ENCODE measurements at places on chromosomes 12 and 14. TPM values are rescaled to one million over a fixed set of nuclear protein-coding genes. Genes with fewer than 3 reads are reported as not detected.

GRCh38 chr12:61694214-61694613 is 566.0 kb upstream of the USP15 start:
- no peak for DNase-seq

- no peak for DNase-seq
These were observed 311.8 kb downstream of the RPAP3 start for GRCh38 chr12:47394070-47394469.

DNA sequence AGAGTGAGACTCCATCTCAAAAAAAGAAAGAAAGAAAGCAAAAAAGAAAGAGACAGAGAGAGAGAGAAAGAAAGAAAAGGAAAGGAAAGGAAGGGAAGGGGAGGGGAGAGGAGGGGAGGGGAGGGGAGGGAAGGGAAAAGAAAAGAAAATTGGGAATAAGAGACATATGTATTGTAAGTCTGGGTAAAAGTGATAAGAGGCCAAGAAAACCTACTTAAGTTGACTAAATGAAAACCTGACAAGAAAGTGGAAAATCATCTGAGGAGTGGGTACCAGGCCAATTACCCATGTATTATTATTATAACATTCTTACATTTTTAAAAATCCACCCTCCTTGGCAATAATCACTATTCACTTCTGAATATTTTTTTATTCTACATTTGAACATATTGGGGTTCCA is 46.0 kb downstream of the JKAMP start:
- DNase-seq = no peak

DNA sequence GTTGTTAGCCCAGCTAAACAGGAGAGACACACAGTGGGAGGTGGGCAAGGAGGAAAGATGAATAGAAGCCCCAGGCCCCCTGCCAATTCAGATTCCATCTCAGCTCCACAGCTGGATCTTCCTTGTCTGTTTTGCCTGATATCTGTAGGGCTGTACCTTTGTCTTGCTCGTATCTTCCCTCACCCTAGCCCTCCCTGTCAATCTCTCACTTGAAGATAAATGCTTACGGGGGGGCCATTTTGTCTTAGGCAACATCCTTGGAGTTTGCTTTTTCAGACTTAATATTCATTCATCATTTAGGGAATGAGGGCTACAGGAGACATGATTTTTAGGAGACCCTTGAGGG is 2.4 kb downstream of the KIF5A start:
- DNase-seq = no peak

DNA sequence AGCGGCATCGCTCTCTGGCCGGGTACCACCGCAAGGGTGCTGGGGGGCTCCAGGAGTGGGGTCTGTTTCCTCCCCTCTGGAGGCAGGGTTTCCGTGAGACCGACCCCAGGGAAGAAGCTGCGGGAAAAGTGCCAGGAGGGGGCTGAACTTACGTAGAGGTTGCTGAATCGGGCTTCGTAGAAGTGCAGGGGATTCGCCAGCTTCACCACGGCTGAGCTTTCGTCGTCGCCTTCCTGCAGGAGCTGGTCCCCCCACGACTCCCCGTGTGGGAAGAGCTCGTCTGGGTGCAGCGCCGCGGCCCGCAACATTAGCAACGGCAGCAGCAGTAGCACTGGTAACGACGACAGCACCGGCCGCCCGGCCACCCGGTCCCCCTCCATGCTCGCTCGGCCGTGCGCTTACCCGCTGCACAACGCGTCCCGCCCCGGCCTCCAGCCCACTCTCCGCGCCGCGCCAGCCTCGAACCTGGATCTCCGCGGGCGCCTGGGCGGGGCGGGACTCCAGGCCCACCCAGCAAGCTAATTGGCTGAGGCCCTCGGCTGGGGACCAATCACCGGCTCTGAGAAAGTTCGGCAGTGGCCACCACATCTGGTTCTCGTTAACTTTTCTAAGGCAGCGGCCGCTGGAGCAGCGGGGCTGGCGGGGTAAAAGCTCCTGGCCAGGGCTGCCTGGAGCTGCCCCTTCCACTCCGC is at the start of gene NID2:
TSS of gene NID2 (minus strand) at position 445 of the 692 bp plus-strand sequence. CDS start at position 380, 65 bp downstream.
- DNase-seq = peak; percentile 62

- DNase-seq = peak; percentile 71
These were observed 752 bp downstream of the PRICKLE1 start for GRCh38 chr12:42588524-42589464.

- no peak for DNase-seq
These were observed 65.1 kb upstream of the KTN1 start for GRCh38 chr14:55514819-55515490.

DNA sequence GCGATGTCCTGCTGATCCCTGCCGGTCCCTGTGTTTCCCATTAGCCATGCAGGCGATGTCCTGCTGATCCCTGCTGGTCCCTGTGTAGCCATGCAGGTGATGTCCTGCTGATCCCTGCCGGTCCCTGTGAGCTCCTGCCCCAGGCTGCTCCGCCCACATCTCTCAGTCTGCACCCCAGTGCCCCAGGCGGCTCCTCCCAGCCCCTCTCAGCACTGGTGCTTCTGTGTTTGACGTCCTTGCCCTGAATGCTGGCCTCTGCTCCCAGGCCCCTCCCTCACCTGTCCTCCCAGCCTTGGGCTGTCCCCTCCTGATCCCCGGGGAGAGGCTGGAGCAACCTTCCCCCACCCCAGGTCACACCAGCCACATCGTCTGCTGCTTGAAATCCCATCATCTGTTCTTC is 41.4 kb upstream of the TEX22 start:
- no peak for DNase-seq

GRCh38 chr12:3170423-3171194 is 93.4 kb downstream of the TSPAN9 start:
- no peak for DNase-seq

GRCh38 chr14:39015964-39016577 is 87.0 kb downstream of the SEC23A start:
- no peak for DNase-seq

DNA sequence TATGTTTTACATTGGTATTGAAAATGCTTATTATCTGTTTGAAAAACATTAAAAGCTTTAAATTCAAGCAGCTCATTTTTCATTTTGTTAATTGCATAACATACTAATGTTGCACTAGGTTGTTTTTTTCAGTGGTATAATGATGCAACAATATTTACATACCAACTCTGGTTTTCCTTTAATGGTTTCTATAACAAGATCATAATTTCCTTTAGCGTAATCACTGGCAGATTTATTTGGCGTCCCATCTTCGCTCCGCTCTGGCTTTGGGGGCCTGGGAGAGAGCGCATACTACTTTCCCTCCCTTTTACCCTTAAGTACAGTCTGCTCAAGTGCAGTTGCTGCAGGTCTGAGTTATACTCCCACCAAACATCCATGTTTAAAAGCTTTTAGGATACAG is 574.1 kb downstream of the PRKD1 start:
- no peak for DNase-seq

- DNase-seq = no peak
These were observed 10.1 kb downstream of the L2HGDH start for GRCh38 chr14:50301914-50302313.

- DNase-seq = no peak
These were observed 29.8 kb downstream of the NCOR2 start for GRCh38 chr12:124537525-124538193.

GRCh38 chr12:116727891-116728290 is 10.0 kb downstream of the SPRING1 start:
- no peak for DNase-seq

GRCh38 chr14:105925615-105926372 is 399.4 kb downstream of the TMEM121 start:
- DNase-seq = no peak

DNA sequence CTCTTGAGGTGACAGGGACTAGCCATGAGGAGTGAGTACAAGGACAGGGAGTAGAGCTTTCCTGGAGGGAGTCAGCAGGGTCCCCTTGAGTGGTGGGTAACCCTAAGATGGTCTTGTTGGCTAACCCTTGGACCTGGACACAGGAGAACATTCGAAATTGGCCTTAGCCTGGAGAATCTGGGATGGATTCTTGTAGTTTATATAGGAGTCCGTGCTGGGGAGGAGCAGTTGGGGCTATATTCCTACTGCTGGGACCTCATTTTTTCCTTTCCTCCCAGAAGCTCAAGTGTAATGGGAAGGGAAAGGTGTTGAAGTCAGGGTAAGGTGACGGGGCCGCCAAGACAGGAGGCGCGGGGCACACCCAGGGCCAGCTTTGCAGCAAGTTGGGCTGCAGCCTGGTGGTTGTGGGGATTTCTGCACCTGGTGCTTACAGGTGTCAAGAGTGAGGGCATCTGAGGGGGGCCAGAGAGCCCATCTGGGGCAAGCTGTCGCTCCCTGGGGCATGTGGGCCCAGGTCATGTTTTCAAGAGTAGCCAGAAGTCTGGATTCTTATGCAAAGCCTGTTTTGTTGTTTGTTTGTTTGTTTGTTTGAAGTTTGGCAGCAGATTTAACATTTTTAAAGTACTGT is 5.1 kb downstream of the BCL7A start:
- no peak for DNase-seq

- DNase-seq = no peak
These were observed 69.8 kb downstream of the ALG10B start for GRCh38 chr12:38386205-38386985.

GRCh38 chr14:101761881-101762529 is 496 bp downstream of the PPP2R5C start:
- DNase-seq = peak; percentile 54

- no peak for DNase-seq
These were observed 25.8 kb upstream of the NCOR2 start for GRCh38 chr12:124593176-124593575.

DNA sequence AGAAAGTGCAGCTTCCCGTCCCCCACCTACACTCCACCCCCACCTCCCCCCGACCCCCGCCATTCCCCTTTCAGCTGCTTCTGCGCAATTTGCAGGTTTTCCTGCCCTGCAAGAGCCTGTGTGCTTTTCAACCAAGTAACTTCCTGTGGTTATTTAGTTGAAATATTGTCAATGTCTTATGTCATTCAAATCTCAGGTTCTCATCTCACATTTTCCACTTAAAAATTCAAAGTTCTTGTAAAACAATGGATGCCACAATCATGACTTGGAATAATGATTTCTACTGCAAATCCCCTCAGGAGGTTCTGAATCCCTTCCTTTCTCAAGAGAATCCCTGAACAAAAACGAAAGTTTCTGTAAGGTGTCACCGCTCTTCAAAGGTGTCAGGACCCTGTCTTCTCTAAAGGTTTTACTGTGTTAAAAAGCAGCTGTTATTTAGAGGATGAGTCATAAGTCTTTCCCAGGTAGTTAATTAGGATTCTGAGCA is 31.6 kb downstream of the WBP11 start:
- DNase-seq = no peak

The DHRS4L2 gene
- total RNA-seq = 10.4 TPM

The CCDC85C gene
- total RNA-seq = 32.3 TPM

The CLEC4D gene
- not detected for total RNA-seq

The LRP1-AS gene
- not detected for total RNA-seq

The LMNTD1 gene
- total RNA-seq = 1.1 TPM

The ACSM4 gene
- not detected for total RNA-seq

The ASCL1 gene
- total RNA-seq = not detected

The TWF1 gene
- 30.1 TPM for total RNA-seq

Data from glutamatergic neuron (in vitro differentiated cells).